ENCODE measurements at places on chromosomes 12 and 14.

DNA sequence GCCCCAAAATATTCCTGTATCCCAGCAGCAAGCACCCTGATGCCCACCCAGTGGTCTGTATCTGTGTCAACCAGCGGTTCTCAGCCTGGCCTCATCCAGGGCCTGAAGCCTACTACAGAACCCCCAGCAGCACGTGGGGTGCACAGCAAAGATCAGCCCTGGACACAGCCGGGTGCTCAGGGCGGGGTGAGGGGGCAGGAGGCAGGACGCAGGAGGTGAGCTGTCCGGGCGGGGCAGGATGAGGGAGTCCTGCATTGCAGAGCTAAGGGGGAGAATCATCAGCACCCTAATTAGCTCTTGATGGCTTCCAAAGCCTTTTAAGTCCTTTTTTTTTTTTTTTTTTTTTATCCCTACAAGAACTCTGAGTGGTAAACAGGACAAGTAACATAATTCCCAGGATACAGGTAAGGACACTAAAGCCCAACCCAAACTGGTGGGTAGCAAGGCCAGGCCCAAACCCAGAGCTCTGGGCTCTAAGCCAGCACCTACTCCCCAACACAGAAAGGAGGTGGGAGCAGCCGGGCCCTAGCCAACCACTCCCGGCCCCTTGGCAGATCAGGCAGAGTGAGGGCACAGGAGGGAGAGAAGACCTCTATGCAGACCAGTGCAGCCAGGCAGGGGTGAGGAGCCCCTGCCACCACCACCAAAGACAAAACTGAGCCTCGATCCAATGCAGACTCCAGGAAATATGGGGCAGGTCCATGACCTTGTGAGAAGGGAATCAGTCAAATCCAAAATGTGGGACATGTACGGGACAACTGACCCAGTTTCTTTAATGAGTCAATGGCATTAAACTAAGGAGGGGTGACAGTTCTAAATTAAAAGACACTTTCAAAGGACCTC lies 32.3 kb upstream of the EIF5 start:
- no peak for DNase-seq
- no peak overlapping the region for H3K27ac ChIP-seq
- H3K4me1 ChIP-seq: no peaks in the 10 kb centered on the region
- H3K4me3 ChIP-seq: no peak overlapping the region
- no peaks in the 10 kb centered on the region for H3K27me3 ChIP-seq

GRCh38 chr12:46432325-46432724 lies 59.8 kb upstream of the SLC38A2 start:
- no peaks in the 10 kb centered on the region for H3K27me3 ChIP-seq
- no peak overlapping the region for H3K27ac ChIP-seq
- no peak overlapping the region for H3K4me3 ChIP-seq

- no peak overlapping the region for H3K27ac ChIP-seq
- H3K4me3 ChIP-seq: no peak overlapping the region
- no peak for DNase-seq
- no peaks in the 10 kb centered on the region for H3K36me3 ChIP-seq
- H3K4me1 ChIP-seq: no peaks in the 10 kb centered on the region
Observed at GRCh38 chr14:80456209-80456608, 244.9 kb upstream of the DIO2 start.

- no peak for DNase-seq
- H3K36me3 ChIP-seq: no peaks in the 10 kb centered on the region
- no peak overlapping the region for H3K4me3 ChIP-seq
- no peaks in the 10 kb centered on the region for H3K27me3 ChIP-seq
- H3K27ac ChIP-seq: no peak overlapping the region
Observed at GRCh38 chr14:72120315-72120714, 188.1 kb downstream of the RGS6 start.

DNA sequence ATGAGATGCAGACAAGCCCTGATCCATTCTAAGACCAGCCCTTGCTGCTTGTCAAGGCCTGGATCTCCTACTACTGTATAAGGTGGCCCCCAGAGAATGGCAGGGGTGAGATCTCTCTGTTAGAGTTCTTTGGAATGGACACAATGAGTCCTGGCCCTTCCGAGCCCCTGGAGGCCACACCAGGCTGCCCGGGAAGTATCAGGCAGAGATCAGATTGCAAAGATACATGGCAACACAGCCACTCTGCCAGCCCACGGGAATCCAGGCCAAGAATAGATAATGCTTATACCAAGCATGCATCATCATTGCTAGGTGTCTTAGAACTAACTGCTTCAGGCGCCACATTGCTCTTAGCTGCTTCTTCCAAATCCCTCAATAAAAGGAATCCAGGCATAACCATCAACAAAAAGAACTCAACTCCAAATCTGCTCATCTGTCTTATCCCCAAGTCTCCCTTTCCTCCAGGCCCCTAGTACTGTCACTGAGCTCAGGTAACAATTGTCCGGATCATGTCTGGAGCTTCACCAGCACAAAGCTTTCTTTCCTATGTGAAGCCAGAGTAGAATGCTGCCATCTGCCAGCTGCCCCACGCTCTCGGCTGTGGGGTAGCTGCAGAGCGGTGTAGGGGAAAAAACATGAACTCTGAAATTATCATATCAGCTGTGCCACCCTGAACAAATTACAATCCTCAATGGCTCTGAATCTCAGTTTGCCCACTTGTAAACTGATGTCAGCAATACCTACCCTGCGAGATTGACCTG lies 5.5 kb upstream of the VASH1 start:
- H3K36me3 ChIP-seq: no peaks in the 10 kb centered on the region
- H3K4me1 ChIP-seq: 0 out of 2 replicates have a peak, but pooled peaks cover under 1% of the 10 kb centered on the region
- no peak for DNase-seq
- 0 out of 2 replicates have a peak, but pooled peaks cover under 1% of the 10 kb centered on the region for H3K27me3 ChIP-seq
- H3K4me3 ChIP-seq: no peak overlapping the region

DNA sequence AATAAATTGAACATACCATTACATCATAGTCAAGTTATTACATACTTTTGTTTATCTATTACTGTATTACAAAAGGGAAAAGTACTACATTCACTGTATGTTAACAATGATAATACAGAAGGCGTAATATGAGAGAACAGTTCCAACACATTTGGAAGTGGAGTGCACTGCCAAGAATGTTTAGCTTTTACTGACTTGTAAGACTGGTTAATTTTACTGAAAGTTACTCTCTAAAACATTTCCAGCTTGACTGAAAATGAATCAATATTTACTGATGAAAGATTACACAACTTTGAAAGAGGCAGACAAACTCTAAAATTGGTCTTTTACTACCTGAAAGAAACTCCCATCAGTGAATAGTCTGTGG lies 728.5 kb downstream of the FSCB start:
- no peaks in the 10 kb centered on the region for H3K36me3 ChIP-seq
- H3K27ac ChIP-seq: no peak overlapping the region
- H3K4me3 ChIP-seq: no peak overlapping the region
- no peaks in the 10 kb centered on the region for H3K27me3 ChIP-seq

DNA sequence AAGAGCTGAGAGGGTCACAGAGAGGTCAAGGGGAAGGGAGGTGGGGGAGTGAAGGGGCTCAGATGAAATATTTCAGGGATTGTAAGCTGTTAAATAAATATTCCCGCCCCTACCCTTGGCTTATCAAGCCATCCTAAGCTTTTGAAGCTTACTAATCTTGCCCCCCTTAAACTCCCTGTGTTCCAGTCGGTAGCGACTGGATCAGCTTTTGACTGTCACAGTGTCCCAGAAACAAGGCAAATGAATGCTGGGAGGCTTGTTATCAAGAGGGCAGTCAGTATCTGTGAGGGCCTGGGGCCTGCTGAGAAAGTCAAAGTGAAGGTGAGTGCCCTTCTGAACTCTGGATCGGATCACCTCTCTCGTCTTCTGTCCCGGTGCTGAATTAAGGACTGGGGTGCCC lies 128.1 kb downstream of the DACT1 start:
- no peak overlapping the region for H3K4me3 ChIP-seq
- H3K4me1 ChIP-seq: peaks cover 26% of the 10 kb centered on the region
- H3K36me3 ChIP-seq: no peaks in the 10 kb centered on the region
- no peaks in the 10 kb centered on the region for H3K27me3 ChIP-seq
- DNase-seq: no peak
- no peak overlapping the region for H3K27ac ChIP-seq

DNA sequence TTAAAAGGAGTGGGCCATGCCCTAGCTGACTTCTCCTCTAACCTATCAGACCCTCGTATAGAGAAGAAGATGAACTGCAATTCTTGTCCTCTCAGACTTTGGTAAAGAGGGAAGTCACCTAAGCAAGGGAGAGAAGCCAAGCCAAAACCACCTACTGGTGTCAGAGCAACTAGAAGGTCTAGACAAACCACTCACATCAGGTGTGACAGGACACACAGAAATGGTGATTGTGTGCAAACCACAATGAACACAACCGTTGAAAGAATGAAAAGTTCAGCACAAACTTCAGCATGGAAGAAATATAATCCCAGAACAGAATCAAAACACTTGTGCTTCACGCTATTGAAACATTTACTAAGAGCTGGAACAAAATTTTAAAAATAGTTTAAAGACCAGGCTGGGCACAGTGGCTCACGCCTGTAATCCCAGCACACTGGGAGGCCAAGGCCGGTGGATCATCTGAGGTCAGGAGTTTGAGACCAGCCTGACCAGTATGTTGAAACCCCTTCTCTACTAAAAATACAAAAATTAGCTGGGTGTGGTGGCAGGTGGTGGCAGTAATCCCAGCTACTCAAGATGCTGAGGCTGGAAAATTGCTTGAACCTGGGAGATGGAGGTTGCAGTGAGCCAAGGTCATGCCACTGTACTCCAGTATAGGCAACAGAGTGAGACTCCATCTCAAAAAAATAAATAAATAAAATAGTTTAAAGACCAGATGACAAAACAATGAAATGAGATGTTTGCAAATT lies 56.2 kb upstream of the NTF3 start:
- H3K4me1 ChIP-seq: no peaks in the 10 kb centered on the region
- no peaks in the 10 kb centered on the region for H3K27me3 ChIP-seq
- no peak overlapping the region for H3K27ac ChIP-seq
- DNase-seq: no peak
- no peaks in the 10 kb centered on the region for H3K36me3 ChIP-seq
- no peak overlapping the region for H3K4me3 ChIP-seq

GRCh38 chr12:126431767-126432166 lies 1366.5 kb downstream of the AACS start:
- no peaks in the 10 kb centered on the region for H3K27me3 ChIP-seq
- DNase-seq: no peak

- no peaks in the 10 kb centered on the region for H3K27me3 ChIP-seq
- H3K4me3 ChIP-seq: no peak overlapping the region
- H3K36me3 ChIP-seq: peaks cover 1% of the 10 kb centered on the region
- no peak overlapping the region for H3K27ac ChIP-seq
- H3K4me1 ChIP-seq: no peaks in the 10 kb centered on the region
Observed at GRCh38 chr14:73372529-73372928, 85.8 kb downstream of the NUMB start.

- no peak overlapping the region for H3K27ac ChIP-seq
- no peaks in the 10 kb centered on the region for H3K4me1 ChIP-seq
- no peaks in the 10 kb centered on the region for H3K27me3 ChIP-seq
- no peaks in the 10 kb centered on the region for H3K36me3 ChIP-seq
Observed at GRCh38 chr12:77697126-77697525, 133.6 kb upstream of the NAV3 start.

DNA sequence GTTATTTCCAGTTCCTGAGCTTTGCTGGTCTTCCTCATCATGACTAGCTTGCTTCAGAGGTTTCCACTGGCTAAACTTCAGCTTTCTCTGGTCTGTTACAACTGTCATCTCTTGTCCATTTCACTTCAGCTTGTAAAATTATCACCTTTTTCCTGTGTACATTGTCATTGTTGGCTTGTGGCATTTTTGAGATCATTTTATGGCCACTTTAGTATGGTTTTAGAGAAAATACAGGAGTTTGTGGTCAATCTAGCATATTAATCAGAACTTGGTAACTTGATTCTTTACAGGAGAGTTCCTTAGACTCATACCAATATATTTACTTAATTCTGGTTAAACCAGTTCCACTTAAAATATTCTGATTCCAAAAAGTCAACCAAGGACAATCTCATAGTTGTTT lies 235.9 kb upstream of the KITLG start:
- no peak overlapping the region for H3K4me3 ChIP-seq
- no peaks in the 10 kb centered on the region for H3K36me3 ChIP-seq
- no peaks in the 10 kb centered on the region for H3K27me3 ChIP-seq
- DNase-seq: no peak
- peaks cover 14% of the 10 kb centered on the region for H3K4me1 ChIP-seq
- no peak overlapping the region for H3K27ac ChIP-seq

DNA sequence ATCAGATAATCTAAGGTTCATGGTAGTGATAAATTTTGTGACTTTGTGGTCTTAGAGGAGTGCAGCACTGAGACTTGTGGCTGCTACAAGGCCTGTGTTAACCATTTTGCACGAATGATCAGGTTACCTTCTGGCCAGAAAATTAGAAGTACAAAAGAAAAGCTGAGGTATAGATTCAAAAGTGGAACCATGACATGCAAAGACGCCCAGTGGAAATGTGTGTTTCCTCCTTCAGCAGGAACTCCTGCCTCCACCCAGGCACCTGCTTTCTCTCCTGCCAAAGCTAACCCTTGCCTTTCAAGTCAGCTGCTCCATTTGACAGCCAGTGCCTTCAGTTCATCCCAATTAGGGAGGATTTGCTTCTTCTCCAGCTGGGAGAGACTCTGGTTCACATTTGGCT lies 10.1 kb downstream of the PDE6H start:
- no peaks in the 10 kb centered on the region for H3K27me3 ChIP-seq
- no peaks in the 10 kb centered on the region for H3K4me1 ChIP-seq
- H3K36me3 ChIP-seq: no peaks in the 10 kb centered on the region
- no peak overlapping the region for H3K27ac ChIP-seq
- no peak overlapping the region for H3K4me3 ChIP-seq

DNA sequence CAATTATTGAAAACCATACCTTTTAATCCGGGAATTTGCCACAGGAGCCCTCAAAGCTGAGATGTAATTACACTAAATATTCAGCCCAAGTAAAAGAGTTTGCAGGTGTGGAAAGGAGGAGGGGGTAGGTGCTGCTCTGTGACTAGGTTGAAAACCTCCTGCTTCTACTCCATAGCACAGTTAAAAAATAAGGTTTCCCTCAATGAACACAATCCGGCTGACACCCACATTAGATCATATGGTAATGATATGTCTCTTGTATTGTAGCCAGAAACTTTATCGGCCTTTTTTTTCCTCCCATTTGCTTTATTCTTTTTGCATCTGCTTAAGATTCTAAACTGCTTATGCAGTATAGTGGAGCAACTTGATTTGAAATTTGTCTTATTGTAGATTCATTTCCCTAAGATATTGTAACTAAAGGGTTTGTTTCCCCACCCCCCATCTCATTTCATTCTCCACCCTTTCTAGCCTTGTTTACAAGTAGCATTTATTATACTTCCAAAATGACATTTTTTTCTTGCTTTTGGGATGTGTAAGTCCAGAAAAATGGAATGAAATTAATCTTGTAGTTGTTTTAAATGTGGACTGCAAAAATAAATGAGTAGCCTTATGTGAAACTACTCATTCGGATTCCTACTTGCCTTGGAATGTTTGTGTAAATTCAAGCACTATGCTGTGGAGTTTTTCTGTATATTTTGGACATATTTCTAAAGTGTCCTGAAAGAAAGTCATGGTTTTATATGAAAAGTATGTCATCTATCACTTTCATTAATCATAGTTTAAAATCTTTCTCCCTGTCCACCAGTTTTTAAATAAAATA lies at the start of gene DCN:
DCN (minus strand) TSS at position 182 of the 820 bp plus-strand sequence. CDS start 4,265 bp downstream, outside the sequence.
- H3K36me3 ChIP-seq: no peaks in the 10 kb centered on the region
- no peak within 1 kb of the TSS for H3K4me3 ChIP-seq
- H3K27me3 ChIP-seq: no peaks in the 10 kb centered on the region
- no peak for DNase-seq
- 0 out of 2 replicates have a peak, but pooled peaks cover 4% of the 10 kb centered on the region for H3K4me1 ChIP-seq
